Naive thymus-derived CD4-positive, alpha-beta T cell (primary cell): ENCODE measurements at places on chromosomes 2 and 18. TPM values are rescaled to one million over a fixed set of nuclear protein-coding genes. Genes with fewer than 3 reads are reported as not detected.

The LRRC30 gene
- not detected for polyA plus RNA-seq

The KANSL3 gene
- polyA plus RNA-seq, result 13.5 TPM

The AQP4 gene
- not detected for polyA plus RNA-seq

The IL1RL1 gene
- not detected for polyA plus RNA-seq

DNA sequence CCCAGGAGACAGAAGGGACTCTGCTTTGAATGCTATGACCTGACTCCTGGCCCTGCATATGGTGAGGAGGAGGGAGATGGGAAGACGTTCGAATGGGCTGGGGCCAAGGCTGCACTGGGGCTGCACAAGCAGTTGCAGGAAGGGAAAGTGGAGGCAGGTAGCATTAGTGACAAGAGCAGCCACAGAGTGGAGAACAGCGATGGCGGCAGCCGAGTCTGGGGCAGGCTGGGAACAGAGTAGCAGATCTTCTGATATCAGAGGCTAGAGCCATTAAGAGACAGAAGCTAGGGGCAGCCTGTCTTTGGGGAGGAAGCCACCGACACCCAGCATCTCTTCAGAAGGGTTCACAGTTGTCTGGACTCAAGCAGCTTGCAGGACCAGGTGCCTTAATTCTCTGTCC lies 50.1 kb downstream of the ST3GAL5 start:
- no peak for DNase-seq

DNA sequence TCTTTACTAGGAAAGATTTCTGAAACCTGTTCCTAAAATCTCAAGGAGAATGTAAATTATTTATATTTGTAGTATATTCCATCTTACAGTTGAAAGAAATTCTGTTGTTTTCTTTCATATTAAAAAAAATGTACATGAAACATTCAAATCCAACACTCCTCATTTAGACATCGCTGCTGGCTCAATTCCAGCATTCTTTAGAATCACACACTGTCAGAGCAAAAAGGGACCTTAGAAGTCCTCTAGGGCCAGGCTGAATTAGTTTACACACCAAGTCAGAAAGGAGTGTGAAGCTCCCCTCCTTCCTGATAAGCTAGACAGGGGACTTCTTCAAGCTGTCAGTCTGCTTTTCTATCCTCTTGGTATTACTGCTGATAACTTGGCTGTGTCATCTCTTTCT lies 158.6 kb upstream of the LTBP1 start:
- no peak for DNase-seq

GRCh38 chr2:8676191-8676920 lies 5.5 kb upstream of the ID2 start:
- DNase-seq, result no peak

DNA sequence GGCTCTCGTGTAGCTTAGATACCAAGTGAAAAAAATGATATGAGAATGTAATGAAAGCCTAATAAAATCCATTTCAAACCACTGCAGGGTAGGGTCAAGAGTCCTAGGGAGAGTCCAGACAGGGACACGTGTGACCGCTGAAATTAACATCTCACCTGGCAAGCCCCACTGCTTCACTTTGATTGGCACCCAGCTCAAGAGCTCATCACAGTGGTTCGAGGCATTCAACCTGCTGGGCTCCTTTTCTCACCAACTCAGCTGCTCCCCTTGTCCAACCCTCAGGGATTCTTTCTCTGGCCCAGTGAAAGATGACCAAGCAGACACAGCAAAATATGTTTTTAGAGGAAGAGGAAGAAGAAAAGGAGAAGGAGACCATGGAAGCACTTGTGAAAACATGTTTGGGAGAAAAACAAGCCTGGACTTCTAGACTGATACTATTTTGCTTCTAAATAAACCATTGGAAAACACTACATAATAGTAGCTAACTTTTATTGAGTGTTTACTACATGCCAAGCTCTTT lies 49.2 kb upstream of the CREB1 start:
- no peak for DNase-seq

- DNase-seq, result no peak
These were observed 112.3 kb downstream of the TNS1 start for GRCh38 chr2:217890445-217890844.

GRCh38 chr2:226733189-226733858 lies 66.3 kb downstream of the IRS1 start:
- DNase-seq, result no peak
